ENCODE measurements at places on chromosomes 2 and 18. TPM values are rescaled to one million over a fixed set of nuclear protein-coding genes. Genes with fewer than 3 reads are reported as not detected.

The PLA2R1 gene
- 54.5 TPM for total RNA-seq

The HOXD12 gene
- total RNA-seq: 0.23 TPM

The CNDP1 gene
- total RNA-seq: 0.23 TPM

The DAPL1 gene
- 9.6 TPM for total RNA-seq

The LYPD6B gene
- total RNA-seq: 13.0 TPM

The IKZF2 gene
- 13.5 TPM for total RNA-seq

The LYG2 gene
- total RNA-seq: not detected

The FAP gene
- 17.2 TPM for total RNA-seq

The REG3G gene
- not detected for total RNA-seq

The KCTD1 gene
- 43.9 TPM for total RNA-seq

Measured in metanephros (tissue), 2 donors.